ENCODE measurements at places on chromosomes 2 and 18. TPM values are rescaled to one million over a fixed set of nuclear protein-coding genes. Genes with fewer than 3 reads are reported as not detected.

- no peak for DNase-seq
Observed at GRCh38 chr2:18503376-18504228, 56.9 kb downstream of the RDH14 start.

- no peak for DNase-seq
Observed at GRCh38 chr2:65429786-65430602, 2.4 kb downstream of the SPRED2 start.

DNA sequence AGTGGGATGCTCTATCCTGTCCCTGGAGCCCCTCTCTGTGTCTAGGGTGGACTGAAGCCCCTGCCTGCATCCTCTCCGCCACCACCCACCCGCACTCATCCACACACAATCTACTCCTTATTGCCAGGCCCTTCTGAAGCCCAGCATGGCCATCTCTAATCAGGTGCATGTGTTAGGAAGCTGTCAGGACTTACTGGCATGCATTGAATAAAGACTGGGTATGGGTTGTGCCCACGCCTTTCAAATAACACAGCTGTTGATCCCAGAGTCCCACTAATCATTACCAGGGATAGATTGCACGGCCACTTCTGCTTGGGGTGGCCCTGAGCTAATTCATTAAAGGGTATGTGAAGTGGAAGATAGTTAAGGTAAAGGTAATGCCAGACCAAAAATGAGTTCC lies 88.4 kb downstream of the CABLES1 start:
- no peak for DNase-seq

DNA sequence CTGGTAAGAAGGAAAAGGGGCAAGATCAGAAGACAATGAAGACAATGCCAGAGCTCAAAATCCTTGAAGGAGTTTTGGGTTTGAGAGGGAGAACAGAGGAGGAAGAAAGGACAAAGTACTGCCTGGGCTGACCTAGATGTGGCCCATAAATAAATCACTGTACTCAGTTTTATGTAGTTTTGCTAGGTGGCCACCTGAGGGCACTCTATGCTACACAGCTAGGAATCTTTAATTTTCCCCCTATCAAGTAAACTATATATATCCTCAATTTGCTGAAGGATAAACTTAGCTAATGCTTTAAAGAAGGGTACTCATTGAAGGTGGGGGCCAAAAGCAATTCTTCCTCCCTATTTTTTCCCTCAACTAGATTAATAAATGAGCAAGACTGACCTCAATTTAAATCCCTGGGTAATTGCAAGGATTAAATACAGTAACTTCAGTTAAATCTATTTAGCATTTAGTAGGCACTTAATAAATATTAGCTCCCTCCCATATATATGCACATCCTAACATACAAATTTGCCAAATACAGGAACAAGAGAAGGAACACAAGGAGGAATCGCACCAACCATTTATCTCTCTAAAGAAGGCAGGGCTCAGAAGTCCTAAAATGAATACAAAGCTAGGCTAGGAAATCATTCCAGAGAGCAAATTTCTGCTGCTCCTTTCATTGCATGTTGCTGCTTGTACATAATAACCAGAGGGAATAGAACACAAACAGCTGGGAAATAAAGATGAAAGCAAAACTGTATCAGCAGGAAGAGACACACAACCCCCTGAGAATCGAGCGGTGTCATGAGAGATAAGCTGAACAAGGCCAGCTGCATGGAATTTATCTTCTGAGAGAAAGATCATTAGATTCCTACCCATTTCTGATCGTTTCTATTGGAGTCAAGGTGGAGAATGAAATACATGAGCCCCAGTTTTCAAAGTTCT lies 540.1 kb downstream of the NRXN1 start:
- DNase-seq: peak; percentile 30

GRCh38 chr18:25229081-25229480 lies 122.9 kb downstream of the ZNF521 start:
- peak; percentile 19 for DNase-seq

The VWA3B gene
- not detected for total RNA-seq

The KYNU gene
- 304 TPM for total RNA-seq

DNA sequence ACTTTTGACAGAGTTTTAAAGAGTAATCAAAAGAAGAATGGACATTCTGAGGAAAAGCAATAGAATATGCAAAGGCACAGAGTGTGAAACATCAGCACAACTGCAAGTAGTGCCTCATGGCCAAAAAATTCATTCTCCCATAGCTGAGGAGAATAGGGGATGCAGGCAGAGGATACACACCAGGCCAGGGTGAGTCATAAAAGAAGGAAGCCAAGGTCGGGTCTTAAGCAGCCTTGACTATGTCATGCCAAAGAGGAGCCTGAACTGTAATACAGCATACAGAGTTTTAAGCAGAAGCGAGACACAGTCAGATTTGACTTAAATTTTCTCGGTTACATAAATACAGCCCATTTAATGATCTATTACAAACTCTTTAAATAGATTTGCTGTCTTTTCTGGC lies 165.0 kb downstream of the LNPK start:
- DNase-seq: peak; percentile 8

The DSG4 gene
- not detected for total RNA-seq

The PLCD4 gene
- total RNA-seq: 0.29 TPM

The HOXD12 gene
- total RNA-seq: not detected

DNA sequence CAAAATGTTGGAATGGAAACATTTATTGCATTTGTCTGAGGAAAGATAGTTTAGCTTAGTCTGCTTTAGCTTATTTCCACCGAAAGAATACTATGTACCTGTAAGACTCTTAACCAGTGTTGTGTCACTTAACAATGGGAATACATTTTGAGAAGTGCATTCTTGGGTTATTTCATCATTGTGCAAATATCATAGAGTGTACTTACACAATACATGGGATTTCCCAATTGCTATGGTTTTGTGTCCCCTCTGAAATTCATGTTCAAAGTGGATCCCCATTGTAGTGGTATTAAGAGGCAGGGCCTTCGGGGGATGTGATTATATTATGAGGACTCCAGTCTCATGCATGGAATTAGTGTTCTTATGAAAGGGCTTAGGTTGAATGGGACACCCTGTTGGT lies 249.4 kb upstream of the UBE2E3 start:
- no peak for DNase-seq

DNA sequence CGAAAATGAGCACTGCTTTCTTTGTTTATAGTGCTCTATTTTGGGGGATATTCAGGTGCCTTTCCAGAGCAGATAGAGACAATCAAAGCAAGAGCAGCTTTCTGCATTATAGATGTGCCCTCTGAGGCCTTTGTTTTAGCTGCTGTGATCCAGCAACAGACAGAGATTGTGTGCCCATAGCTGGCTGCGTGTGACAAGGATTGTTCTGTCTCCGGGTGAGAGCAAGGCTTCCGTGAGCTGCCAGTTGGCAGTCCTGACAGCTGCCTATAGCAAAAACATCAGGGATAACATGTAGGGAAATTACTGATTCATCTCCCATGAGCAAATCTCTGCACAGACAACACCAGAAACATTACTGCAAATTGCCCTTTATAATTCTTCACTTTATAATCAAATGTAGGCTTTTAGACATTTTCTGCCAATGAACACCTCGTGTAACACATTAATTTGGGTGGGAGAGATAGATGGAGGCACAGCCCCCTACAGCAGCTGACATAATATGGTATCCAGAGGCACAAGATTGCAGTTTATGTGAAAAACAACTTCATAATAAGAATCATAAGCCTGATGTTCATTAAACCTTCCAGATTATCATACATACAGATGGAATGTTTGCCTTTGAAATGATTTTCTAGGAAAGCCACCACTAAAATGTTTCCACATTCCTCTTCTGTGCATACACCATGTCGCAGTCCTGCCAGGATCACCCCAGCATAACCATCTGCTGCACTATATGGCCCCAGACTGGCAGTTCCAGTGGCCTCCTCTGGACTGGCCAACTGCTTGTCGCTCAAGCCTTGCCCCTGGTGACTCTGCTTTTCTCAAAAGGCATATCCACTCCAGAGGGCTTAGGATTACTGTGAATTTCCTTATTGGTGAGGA lies 131.2 kb downstream of the TRIB2 start:
- no peak for DNase-seq

The CLIP4 gene
- total RNA-seq: 14.1 TPM

DNA sequence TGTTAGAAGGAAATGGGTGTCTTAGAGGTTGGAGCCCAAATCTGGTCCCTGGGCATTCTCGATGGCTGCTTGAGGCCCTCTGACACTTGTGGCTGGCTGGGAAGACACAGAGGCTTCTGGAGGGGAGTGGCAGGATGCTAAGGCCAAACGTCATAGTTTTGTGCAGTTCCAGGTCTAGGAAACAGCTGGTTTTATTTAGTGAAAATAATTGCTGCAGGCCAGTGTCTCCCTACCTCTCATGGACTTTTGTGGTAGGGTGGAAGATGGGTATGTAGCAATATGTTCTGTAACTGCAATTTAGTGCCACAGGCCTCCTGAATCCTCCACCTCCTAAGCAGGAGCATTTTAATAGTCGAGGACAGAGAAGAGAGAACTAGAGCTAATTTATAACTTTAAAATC lies 32.2 kb upstream of the SPRED2 start:
- no peak for DNase-seq

The LYG1 gene
- 0.12 TPM for total RNA-seq

DNA sequence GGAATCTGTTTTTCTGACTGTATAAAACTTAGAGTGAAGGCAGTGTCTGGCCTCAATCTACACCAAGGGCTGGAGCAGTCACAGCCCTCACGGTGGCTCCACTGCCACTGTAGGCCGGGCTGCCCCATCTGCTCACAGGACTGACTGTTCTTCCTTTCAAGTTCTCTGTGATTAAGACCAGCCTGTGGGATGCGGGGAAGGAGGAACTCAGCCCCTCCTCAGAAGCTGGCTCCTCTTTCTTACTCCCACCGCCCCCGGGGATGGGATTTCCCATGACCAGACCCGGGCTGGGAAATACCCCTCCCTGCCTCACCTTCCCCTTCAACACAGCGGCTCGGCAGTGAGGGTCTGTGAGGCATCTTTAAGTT lies 106.0 kb downstream of the COPS8 start:
- DNase-seq: no peak

The SLC23A3 gene
- total RNA-seq: 0.12 TPM

- DNase-seq: no peak
Observed at GRCh38 chr2:229176136-229176535, 95.0 kb downstream of the PID1 start.

GRCh38 chr2:85994421-85994777 lies 105.6 kb upstream of the ST3GAL5 start:
- DNase-seq: no peak

DNA sequence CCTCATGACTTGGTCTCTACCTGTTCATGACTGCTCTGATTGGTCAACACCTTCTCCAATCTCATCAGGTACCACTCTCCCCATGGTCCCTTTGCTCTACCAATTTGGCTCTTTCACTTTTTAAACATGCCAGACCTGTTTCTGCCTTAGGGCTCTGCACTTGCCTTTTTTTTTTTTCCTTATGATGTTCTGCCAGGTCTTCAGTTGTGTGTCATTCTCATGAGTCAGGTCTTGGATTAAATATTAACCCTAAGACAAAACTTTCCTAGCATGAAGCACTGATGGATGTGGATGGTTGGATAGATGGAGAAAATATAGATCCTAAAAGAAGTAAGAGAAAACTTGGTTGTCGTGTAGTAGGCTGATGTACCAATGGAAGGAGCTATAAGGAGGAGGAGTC lies 219.3 kb downstream of the TTC32 start:
- no peak for DNase-seq

The LTBP1 gene
- total RNA-seq: 4.8 TPM

DNA sequence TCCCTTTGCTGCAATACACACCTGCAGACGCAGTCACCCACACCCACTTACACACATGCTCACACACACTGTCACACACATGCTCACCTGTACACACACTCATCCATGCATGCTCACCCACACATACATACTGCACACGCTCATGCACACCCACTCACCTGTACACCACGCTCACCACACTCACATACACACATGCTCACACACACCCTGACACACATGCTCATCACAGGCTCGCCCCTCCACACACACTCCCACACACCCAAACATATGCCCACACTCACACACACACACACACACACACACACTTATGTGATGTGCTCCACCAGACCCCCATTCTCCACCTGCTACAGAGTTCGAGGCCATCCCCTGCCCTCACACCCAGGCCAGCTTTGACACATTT lies 22.8 kb upstream of the CREG2 start:
- DNase-seq: no peak

DNA sequence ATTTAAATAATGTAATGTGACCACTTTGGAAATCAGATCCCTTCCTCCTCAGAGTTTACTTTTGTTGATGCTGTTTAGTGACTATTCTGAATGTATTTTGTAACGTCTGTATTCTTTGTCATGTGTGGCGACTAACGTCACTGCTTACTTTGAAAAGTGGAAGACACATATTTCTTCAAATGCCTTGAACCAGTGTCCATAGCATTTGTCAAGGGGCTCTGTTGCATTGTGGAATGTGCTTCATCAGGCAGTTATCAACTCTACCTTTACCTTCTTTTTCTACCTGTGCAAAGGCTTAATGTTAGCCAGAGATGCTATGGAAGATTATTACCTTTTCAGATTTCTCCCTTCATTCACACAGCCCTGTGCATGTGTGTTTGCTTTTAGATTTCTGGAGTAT lies 162.4 kb downstream of the ZNF407 start:
- no peak for DNase-seq

The SERPINB12 gene
- not detected for total RNA-seq

DNA sequence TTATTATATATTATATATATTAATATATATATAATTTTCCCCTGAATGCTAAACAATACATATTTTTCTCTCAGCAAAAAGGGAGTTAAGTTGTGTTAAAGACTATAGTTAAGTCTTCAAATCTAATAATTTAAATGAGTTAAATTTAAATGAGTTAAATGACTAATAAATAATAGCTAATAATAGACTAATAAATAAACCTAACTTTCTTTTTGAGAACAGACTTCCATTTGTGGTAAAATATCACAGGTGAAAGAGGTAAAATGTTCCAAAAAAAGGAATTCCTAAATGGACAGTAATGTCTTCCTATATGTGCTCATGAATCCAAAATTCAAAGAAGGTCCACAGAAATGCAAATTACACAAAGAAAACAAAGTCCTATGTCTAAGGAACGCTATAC lies 74.6 kb downstream of the SLC25A12 start:
- no peak for DNase-seq

GRCh38 chr2:231321556-231322334 lies 73.8 kb upstream of the B3GNT7 start:
- DNase-seq: no peak

The FHOD3 gene
- 4.9 TPM for total RNA-seq

The GPR35 gene
- 0.75 TPM for total RNA-seq
